ENCODE measurements at places on chromosomes 7 and 10. TPM values are rescaled to one million over a fixed set of nuclear protein-coding genes. Genes with fewer than 3 reads are reported as not detected.

The TES gene
- total RNA-seq = 36.4 TPM

The TRIL gene
- total RNA-seq = not detected

The SYNPO2L gene
- 0.02 TPM for total RNA-seq

The TYW1B gene
- 0.66 TPM for total RNA-seq

The RBM33 gene
- 6.8 TPM for total RNA-seq

The CACNA2D1 gene
- total RNA-seq = 28.0 TPM

The MMP21 gene
- total RNA-seq = not detected

The CPN1 gene
- not detected for total RNA-seq

The LRIT1 gene
- total RNA-seq = not detected

The MSMB gene
- total RNA-seq = not detected

The CALHM2 gene
- total RNA-seq = 0.97 TPM

The HOXA6 gene
- 0.70 TPM for total RNA-seq

DNA sequence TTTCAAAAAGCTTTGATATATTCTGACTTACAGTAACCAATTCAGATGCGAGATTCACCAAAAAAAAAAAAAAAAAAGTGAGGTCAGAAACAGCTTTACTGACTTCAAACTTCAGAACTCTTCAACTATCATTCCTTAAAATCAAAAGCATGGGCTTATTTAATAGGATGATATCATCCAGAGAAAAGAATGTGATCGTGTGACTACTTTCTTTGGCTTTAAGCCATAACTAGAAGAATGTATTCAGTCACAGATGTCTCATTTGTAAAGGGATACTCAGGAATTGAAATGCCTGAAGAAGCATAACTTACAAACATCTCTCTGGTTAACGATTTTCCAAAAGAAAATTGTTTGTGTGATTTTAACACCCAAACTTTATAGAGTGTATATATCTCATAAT lies 11.5 kb downstream of the TPK1 start:
- peak; percentile 67 for DNase-seq

- no peak for DNase-seq
Observed at GRCh38 chr10:113379091-113379490, 173.8 kb upstream of the HABP2 start.

- DNase-seq = no peak
Observed at GRCh38 chr10:21281765-21282484, 243.6 kb downstream of the SKIDA1 start.

GRCh38 chr10:103254538-103255325 lies 9.0 kb downstream of the RPEL1 start:
- no peak for DNase-seq

DNA sequence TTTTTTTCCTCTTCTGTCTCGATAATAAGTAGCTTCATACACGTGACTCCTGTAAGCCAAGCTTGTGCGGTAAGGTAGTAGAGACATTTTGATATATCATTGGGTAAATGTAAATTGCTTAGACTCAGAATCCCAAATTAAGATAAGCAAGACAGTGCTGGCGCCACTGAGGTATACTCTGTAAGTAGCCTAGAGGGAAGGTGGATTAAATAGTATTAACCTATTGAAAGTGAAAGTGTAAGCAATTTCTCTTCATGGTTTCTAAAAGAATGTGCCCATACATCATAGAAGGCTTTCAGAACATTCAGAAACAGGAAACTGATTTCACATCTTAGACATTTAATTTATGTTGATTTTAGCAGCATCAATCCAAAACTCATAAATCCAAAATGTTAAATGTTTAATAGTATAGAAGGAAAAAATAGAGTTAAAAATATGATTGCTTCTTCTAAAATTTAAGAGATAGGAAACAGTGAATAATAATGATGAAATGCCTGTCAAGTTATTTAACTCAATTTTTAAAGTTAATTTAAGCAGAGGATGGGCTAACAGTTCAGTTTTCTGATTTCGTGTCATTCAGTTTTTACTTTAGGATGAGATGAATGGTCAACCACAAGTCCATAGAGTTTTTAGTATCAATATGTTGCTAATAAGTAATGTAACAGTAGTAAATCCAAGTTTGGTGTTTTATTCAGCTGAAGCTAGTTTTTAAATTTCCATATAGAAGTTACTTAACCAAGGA lies 36.8 kb downstream of the LRRC72 start:
- peak; percentile 81 for DNase-seq

GRCh38 chr10:59350558-59350957 lies 11.8 kb downstream of the FAM13C start:
- DNase-seq = no peak

GRCh38 chr7:6350433-6351058 lies 78.1 kb upstream of the CYTH3 start:
- DNase-seq = no peak

DNA sequence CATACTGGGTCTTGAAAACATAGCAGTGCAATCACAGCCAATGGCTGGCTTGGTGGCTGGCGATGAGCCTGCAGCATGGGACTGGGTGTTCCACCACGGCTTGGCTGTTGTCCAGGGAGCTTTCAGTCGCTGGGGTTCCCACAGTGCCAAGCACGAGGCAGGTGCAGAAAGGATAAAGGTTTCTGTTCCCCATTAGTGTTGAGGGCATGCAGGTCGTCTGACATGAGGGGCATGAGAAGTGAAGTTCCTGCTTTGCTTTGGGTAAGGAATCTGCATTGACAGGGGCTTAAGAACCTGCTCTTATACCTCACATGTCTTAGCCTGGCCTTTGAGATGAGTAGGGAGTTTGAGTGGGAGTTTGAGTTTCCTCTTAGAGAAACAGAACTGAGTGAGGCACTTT lies 9.0 kb upstream of the CFTR start:
- DNase-seq = no peak

GRCh38 chr10:25865267-25865666 lies 68.8 kb upstream of the MYO3A start:
- DNase-seq = no peak

DNA sequence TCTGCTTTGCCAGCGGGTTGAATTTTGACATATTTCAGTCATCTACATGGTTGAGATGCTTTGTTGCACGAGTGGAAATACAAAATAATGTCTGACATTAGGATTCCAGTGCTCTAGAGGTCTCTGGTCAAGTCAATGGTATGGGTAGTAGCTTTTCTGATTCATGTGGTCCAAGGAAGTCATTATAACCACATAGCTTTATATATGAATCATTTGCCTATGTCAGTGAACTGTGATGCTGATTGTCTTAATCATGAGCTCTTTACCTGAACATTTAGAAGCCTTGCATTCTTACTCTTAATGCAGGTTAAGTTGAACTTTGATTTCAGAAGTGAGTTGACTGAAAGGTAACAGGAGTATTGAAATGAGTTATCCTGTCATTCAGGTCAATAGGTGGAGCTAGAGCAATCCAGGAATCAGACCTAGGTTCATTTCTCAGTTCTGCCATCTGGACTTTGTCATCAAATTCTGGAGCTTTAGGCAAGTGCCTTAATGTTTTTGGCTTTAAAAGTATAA lies 3.3 kb downstream of the MAPK8 start:
- DNase-seq = peak; percentile 16

DNA sequence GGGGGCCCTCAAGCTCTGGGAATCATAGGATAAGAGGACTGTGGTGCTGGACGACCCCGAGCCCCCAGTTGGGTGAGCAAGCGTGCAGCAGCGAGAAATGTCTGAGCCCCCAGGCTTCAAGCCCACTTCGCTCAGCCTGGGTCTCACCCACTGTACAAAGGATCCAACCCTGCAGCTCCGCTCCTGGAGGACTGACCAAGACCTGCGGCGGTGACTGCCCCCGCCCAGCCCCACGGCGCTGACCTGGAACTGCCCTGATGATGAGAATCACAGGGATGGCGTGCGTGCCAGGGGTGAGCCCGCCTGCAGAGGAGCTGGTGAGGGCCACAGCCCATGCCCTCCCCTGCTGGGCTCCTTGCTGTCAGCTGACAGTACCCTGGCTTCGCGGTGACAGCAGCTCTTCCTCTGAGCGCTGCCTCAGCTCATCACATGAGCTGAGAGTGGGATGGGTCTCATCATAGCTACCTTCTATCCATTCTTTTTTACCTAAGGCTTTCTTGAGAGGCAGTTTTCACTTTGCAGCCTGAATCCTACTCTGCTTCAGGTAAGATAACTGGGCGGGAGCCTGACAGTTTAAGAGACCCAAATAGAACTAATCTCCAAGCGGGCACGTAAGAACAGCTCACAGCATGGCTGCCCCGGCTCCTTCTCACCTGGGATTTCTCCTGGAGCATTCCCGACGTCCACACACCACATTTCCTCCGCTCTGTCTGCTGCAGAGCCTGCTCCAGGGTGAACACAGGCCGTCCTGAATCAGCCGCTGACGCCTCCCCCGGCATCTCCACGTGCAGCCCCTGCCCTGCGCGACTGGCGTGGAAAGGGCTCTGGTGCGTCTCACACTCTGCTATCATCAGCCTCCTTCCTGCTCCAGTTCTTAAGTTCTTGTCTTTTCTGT lies 329.9 kb downstream of the PTPRN2 start:
- DNase-seq = no peak

GRCh38 chr7:158229945-158230344 lies 357.7 kb downstream of the PTPRN2 start:
- DNase-seq = no peak

DNA sequence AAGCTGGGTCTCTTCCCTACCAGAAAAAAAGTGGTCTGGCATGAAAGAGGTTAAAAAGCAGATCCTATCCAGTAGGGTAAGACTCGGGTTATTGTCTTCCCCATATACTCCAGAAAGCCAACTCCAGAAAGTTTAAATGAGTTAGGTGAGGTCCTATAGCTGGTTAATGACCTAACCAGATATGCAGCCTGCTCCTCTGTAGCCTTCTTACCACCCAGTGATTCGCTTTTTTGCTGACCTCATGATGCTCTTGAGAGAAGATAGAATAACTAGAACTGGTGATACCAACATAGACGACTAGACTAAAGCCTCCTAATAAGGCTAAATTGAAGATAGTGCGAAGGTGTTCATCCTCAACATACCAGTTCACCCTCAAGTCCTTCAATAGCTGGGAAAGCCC lies 675 bp upstream of the GIMAP1 start:
- no peak for DNase-seq

- no peak for DNase-seq
Observed at GRCh38 chr7:15652776-15653290, 33.6 kb downstream of the MEOX2 start.

DNA sequence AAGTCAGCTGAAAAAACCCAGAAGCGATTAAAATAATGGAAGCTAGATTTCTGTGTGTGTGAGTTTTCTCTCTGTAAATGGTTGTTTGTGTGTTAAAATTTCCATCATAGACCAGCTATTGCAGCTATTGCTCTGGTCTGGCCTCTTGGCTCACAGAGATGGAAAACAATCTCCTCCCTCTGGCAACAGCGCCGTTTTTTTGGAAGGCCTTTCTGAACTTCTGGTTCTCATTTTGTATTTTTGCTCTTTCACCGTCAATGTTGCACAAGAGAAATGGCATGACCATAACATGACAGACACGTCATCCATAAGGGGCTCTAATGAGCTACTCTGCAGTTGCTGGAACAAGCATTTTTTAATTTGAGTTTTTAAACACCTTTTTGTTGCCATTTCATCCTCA lies 91.0 kb downstream of the CUBN start:
- no peak for DNase-seq

DNA sequence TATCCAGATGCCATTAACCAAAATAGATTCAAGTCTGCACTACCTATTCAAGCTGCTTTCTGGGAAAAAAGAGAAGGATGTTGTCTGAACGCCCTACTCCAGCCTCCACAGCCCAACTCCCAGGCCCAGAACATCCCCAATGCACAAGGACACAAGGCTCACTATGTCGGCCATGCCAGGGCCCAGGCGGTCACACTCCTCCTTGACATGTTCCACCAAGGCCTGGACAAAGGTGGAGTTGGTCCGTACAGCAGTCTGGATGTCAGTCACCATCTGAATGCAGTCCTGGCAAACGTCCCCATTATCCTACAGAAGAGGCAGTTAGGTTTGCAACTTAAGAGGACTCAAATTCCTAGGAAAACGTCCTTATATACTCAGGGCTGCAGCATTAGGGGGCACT lies 23.2 kb downstream of the PSAP start:
- no peak for DNase-seq

DNA sequence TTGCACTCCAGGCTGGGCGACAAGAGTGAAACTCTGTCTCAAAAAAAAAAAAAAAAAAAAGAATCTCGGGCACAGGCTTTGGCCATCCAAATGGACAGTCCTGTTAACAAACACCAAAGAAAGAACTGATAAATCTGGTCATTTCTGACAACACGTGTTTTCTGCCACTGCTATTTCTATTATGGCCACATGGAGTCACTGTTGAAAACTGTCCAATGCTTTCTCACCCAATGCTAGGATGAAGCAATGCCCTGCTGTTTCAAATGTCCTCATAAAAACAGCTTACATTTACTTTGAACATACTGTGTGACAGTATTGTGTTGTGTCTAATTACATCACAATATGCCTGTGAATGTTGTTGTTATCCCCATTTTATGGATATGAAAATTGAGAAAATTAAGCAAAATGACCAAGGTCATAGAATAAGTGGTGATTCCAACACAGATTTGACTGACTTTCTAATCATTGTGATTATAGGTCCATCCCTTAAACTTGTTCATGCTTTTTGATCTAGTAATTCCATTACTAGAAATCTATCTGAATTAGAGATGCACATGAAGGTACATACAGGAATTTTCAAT lies 19.9 kb upstream of the MAP3K8 start:
- peak; percentile 61 for DNase-seq

GRCh38 chr7:977326-978048 lies 2.1 kb upstream of the COX19 start:
- no peak for DNase-seq

- DNase-seq = peak; percentile 95
Observed at GRCh38 chr7:43756368-43757072, 2.0 kb upstream of the BLVRA start.

DNA sequence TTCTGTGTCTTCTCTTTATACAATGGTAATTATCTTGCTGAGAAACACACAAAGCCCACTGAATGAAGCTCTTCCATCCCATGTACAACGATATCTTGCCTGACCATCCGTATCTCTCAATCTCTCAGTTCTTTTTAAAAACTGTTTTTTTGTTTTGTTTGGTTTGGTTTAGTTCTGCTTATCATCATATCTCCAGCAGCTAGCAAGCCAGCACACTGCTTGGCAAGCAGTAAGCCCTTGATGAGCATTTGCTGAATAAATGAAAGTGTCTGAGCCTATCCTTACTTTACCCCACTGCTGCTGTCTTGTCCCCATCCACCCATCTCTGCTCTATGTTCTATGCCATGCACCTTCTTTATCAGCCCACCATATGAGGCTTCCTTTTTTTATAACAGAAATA lies 34.2 kb downstream of the ITGB1 start:
- no peak for DNase-seq

- DNase-seq = peak; percentile 43
Observed at GRCh38 chr7:34131371-34131770, 226.0 kb downstream of the BMPER start.

DNA sequence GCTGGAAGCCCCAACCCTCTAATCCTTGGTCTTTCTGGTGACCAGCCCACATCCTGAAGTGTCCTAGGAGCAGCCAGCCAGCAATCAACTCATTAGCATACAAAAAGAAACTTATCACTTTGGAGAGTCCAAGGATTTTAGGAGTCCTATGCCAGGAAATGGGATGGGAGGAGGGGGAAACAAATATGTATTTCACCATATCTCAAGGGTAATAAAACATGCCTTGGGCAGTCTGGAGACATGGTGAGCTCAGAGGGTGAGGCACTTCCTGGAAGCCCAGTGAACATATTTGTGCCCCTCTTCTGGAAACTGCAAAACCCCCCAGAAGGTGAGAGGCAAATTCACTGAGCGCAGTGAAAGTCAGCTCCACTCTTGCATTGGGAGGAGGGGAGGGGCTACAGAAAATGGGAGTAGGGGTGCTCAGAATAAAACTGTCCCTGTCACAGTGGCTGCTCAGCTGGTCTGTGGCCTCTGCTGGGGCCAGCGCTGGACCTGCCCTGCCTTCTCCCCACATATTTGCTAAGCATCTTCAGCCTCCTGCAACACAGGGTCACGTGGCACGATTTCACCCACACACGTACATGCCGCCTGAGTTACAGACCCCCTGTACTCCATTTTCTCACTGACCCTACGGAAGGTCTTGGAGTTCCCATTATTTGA lies 17.7 kb upstream of the ZMIZ1 start:
- no peak for DNase-seq

All from H4 (cell line).